Stimulated activated CD8-positive, alpha-beta memory T cell treated with anti-CD3 and anti-CD28 coated beads, Interleukin-7, amount 100 ng/mL, for 1 hour (primary cell): ENCODE measurements at places on chromosomes 4 and X.

GRCh38 chr4:188452097-188452496 lies 312.9 kb downstream of the TRIML1 start:
- DNase-seq: no peak

DNA sequence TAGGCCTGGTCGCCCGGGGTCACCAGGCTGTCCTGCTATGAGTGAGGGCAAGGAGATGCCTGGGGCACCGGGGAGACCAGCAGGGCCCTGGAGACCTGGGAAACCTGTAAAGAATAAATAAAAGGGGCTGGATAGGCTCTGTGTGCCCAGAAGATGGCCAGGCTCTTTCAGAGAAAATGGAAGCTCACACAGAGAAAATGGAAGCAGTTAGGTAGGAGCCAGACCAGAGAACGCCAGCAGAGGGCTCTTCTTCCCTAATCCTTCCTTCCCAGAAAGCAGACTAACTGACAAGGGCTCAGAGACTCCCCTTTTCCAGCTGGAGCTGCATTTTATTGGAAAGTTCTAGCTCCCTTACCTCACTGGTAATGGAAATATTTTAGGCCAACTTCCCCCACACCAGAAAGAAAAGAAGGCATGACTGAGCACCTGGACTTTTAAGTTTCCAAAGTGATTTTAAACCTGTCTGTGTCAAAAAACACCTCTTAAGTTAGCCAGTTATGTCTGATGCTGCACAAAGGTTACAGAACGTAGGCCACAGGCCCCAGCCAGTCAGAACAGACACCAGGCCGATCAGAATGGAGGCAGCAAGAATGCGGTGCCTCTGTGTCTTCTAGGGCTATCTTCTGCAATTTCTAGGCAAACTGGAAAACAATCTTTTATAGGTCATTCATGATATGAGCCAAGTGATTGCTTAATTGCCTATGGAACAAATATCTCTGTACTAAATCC lies 74.0 kb downstream of the ATG4A start:
- no peak for DNase-seq

DNA sequence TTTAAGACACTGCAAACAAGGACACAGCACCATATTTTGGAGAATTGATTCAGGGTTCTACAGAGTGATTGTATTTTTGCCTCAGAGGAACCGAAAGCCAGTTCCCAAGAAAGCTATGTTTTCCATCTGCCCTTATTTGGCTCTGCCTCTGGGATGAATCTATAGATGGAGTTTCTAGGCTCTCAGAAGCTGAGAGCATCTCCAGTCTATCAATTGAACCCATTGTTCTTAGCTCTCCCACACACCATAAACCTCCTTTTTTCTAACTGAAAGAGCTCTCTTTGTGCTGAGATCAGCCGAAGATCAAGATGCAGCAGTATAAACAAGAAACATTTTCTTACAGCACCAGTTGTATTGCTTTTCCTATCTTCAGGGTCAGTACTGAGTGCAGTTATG lies 16.9 kb downstream of the PLP1 start:
- DNase-seq: no peak

- no peak for DNase-seq
Measured at GRCh38 chr4:111639876-111640275, 505.4 kb upstream of the FAM241A start.
